Camera-type eye (tissue), 1 donor: ENCODE measurements at places on chromosomes 7 and 10. TPM values are rescaled to one million over a fixed set of nuclear protein-coding genes. Genes with fewer than 3 reads are reported as not detected.

Gene SORCS3
- total RNA-seq: 3.6 TPM

Gene AKR1D1
- not detected for total RNA-seq

Gene TYW1B
- total RNA-seq: 10.0 TPM

Gene DGKB
- 22.7 TPM for total RNA-seq

Gene KAZALD1
- total RNA-seq: 24.5 TPM

Gene OGDHL
- 15.8 TPM for total RNA-seq

Gene SPDYE11
- total RNA-seq: not detected

Gene ZNF853
- total RNA-seq: 20.7 TPM

Gene SLIT1
- total RNA-seq: 8.2 TPM

Gene CPEB3
- total RNA-seq: 18.1 TPM

Gene PARG
- 91.0 TPM for total RNA-seq

Gene AHR
- total RNA-seq: 75.2 TPM

Gene SEMA3D
- 53.6 TPM for total RNA-seq

Gene ATOH7
- total RNA-seq: 11.4 TPM

Gene ENTPD1
- 27.6 TPM for total RNA-seq

Gene LIPN
- total RNA-seq: not detected

Gene CCL24
- not detected for total RNA-seq

Gene VSTM2A
- 27.3 TPM for total RNA-seq
